ENCODE measurements at places on chromosomes 4 and X.

GRCh38 chr4:104589264-104589868 is 94.7 kb upstream of the CXXC4 start:
- DNase-seq, result no peak

GRCh38 chr4:122602277-122603142 is 18.4 kb downstream of the IL21 start:
- DNase-seq, result no peak

GRCh38 chrX:140087875-140088274 is 122.6 kb upstream of the CXorf66 start:
- no peak for DNase-seq

- DNase-seq, result no peak
Observed at GRCh38 chr4:5893591-5893990, 705 bp upstream of the CRMP1 start.

- DNase-seq, result no peak
Observed at GRCh38 chrX:150536455-150537116, 31.8 kb upstream of the MTM1 start.

- no peak for DNase-seq
Observed at GRCh38 chr4:11004818-11005217, 320.2 kb upstream of the CLNK start.

DNA sequence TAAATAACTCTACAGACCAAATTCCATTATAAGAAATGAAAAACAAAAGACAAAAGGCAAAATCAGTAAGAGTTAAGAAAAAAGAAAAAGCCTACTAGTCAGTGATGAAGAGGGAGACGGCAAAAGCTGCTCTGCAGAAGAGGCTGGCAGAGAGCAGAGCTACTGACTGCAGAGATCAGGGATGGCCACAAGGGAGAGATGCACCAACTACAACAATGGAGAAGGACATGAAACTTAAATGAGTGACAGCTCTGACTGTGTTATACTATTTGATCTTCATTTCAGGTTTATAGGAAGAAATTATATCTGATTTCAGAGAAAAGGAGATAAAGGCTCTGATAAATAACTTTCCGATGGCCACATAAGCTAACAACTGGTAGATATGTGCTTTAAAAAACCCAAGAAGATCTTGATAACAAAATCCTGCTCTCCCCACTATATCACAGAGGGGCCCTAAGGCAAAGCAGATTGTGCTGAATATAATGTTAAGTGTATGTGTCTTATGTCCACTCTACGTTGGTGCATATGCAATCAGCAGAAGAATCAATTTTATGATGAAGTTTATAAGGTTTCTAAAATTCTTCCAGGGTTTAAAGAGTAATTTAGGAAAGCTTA is 58.4 kb upstream of the COX18 start:
- DNase-seq, result no peak

GRCh38 chr4:109967798-109968520 is 55.3 kb downstream of the EGF start:
- DNase-seq, result no peak

DNA sequence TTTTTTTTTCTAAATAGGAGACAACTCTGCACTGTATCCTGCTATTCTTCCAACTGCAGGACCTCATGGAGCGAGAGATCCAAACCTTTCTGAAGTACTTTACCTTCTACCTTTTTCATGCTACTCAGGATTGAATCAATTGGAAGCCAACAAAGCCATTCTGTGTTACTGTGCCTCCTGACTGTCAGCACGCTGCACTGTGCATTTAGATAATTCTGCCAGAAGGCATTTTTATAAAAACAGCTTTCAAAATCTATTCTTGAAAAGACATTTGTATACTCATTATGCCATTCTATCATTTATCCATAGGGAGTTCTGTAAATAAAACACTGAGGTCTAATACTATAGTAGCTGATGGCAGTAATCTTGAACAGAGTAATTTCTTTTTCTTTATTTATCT is 142.8 kb downstream of the SLIT2 start:
- DNase-seq, result no peak

DNA sequence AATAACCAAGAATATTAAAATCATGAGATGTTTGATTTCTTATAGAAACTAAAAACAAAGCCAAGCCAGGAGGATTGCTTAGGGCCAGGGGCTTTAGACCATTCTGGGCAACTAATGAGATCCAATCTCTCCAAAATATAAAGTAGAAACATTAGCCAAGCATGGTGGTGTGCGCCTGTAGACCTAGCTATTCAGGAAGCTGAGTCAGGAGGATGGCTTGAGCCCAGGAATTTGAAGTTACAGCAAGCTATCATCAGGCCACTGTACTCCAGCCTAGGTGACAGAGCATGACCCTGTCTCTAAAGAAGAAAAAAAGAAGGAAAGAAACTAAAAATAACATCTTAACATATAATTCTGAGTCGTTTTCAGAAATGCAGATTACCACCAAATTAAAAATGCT is 96.7 kb downstream of the NAF1 start:
- DNase-seq, result no peak

- no peak for DNase-seq
Observed at GRCh38 chr4:84647312-84647884, 64.5 kb downstream of the CDS1 start.

- no peak for DNase-seq
Observed at GRCh38 chrX:71053217-71053621, 14.9 kb downstream of the SNX12 start.

DNA sequence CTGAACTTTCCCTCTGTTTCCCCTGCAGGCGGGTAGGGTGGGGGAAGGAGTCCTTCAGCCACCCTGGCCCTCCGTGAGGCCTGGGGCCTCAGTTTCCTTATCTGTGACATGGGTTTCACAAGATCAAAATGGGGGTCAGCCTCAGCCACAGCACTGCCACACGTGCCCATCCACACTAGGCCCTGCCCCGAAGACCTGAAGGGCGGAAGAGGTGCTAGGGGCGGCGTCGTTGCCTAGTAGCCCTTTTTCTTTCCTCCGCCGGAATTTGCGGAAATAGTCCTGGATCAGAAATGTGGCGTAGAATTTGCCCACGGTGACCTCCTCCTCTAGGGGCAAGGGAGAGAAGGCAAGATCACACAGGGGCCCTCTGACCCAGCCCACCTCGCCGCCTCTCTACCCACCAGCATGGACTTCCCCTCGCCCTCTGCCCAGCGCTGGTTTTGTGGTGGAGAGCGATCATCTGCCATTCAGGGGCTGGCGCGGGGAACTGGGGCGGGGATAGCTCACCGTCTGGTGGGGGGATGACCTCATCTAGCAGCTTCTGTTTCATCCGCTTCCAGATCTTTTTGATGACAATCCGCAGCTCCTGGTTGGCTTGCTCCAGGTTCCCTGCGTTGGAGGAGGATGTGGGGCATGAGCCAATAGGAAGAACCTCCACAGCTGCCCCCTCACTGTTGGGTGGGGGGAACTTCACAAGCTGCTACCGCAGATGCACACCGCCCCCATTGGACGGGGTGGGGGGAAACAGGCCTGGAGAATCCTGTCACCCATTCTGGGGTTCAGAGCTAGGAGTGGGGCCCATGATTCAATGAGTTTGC is 9.7 kb upstream of the SYP start:
- DNase-seq, result no peak

DNA sequence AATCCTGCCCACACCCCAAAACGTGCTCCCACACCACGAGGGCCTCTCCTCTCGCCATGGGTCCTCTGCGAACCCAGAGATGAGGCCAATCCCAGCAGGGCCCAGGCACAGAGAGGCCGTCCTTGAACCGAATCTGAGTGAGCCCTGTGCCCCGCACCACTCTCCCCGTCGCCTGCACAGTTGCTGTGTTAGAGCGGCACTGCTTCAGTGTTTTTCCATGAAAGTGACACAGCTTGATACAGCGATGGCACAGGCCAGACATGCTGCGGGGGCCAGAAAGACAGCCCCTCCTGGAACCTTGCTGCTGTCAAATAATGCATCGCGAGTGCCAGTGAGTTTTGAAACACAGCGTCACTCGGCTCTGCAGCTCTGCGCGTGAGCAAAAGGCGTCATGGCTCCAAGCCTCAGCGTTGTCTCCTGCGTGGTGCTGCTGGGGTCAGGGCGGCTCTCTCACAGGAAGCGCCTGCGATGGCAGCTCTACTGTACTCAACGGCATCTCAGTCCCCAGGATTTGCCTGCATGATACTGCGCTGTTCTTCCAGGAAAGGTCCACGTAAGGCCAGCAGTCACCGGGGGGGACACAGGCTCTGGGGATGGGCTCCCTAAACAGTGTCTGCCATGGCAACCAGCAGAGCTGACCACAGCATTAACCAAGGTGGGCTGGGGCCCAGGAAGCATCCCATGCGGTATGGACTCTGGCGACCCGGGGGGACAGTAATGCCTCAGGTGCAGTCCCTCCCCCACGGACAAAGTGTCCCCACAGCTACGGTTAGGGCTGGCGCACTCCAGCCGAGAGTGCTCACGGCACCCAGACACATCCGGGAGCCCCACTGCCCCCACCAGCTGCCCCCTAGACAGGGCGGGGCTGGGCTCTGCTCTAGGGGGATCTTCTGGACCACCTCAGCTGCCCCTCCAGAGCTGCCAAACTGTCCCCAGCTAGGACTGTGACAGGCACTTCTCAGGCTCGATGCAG is 63.1 kb downstream of the ACOX3 start:
- no peak for DNase-seq

DNA sequence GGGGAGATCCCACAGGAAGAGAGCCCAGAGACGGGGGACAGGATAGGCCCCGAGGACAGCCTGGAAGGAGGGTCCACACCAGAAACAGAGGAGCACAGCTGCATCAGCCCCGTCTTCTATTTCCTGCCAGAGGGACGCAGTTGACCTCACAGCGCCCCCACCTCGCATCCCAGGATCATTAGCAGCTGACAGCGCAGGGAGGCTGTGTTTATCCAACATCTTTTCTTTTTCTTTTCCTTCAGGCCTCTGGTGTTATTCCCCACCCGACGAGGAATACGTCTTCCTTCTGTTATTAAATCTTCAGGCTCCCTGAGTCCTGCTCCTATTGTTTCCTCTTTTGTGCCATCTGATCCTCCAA is 75.4 kb downstream of the DCHS2 start:
- DNase-seq, result no peak

DNA sequence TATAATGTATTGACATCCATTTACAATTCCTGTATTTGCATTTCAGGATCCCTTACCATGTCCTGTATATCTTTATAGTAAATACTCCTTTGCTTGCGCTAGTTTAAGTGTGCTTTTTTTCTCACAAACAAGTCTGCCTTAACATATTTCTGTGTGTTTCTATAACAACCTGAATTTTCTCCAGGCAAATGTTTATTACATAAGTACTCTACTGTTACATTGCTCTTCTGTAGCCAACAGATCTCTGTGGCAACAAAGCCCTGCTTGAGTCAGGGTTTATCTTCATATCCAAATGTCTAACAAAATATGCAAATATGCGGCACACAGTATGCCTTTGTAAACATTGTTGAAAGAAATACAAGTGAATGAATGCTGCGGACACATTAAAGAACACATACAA is 625.5 kb downstream of the TLL1 start:
- DNase-seq, result no peak

- DNase-seq, result no peak
Observed at GRCh38 chr4:80070880-80071603, 2.0 kb downstream of the ANTXR2 start.

DNA sequence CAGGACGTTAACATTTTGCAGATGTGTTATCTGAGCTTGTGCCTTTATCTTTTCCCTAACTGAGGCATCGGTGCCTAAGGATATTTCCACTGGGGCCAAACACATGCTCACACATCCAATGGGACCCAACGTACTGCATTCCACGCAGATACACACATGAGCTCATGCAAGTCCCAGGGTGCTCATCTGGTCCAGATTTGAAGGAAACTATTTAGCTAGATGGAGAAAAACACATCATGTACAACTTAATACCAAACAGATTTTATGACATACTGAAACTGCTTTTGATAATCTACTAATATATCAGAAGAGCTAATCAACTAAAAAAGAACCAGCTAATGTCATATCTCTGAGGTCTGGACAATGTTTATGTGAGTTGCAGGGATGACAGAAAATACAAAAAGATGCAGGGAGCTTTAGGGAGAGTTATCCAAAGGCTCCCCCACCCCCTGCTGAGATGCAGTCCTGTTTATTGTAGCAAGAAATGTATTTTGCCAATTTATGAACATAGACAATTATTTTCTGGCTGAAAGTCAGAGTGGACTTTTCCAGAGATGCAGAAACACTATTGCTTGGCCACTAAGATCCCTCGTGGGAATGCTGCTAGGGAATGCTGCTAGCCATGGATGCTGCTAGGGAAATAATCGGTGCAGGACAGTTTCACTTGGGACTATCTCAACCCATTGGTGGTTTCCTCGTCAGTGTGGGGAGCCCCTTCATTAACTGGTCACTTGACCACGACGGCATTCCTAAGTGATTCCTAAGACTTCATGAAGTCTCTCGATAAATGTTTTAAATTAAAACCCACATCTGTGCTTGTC is 172.8 kb downstream of the SMIM20 start:
- DNase-seq, result no peak

GRCh38 chrX:130321550-130321949 is 18.2 kb upstream of the SLC25A14 start:
- no peak for DNase-seq

GRCh38 chr4:153217440-153217839 is 13.2 kb downstream of the TRIM2 start:
- no peak for DNase-seq

DNA sequence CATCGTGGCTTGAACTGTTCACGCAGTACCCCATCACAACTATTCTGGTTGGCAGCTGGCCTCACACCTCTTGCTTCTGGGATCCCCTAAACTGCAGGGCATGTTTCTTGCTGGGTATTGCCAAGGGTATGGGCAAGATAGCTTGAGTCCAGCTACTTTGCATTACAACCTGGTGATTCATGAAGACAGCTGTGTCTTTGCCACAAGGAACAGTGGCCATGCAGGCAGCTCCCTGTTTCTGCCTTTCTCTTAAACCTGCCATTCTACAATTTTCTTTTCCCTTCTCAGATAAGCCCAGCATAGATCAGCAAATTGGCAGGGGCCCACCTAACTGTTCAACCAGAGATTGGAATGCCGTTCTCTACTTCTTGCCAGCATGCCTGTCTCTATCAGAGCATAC is 42.8 kb downstream of the TENM3 start:
- no peak for DNase-seq

DNA sequence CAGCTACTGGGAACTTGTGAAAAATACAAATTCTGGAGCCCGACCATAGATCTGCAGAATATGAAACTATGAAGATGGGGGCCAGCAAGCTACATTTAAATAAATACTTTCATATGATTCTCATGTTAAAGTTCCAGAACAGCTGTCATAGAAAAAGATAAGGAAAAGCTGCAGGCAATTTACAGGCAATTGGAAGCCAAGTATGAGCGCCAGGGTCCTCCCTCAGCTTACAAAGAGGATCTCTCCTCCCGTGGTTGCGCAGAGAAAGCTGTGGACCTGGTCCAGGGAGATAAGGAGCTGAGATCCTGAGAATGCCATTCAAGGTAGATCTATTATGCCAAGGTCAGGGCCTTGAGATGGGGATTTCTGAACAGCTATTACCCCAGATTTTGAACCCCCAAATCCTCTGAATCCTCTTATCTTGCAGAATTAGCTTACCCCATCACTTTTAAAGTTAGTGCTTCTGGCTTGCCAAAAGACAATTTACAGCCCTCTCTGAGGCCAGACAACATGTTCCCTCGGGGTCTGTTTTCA is 25.6 kb upstream of the FRAS1 start:
- DNase-seq, result no peak
